Large intestine (tissue), 12 donors: ENCODE measurements at places on chromosomes 12 and 14. TPM values are rescaled to one million over a fixed set of nuclear protein-coding genes. Genes with fewer than 3 reads are reported as not detected.
A peak's percentile ranks its signal among the peaks of the same experiment; 100 is the strongest.

DNA sequence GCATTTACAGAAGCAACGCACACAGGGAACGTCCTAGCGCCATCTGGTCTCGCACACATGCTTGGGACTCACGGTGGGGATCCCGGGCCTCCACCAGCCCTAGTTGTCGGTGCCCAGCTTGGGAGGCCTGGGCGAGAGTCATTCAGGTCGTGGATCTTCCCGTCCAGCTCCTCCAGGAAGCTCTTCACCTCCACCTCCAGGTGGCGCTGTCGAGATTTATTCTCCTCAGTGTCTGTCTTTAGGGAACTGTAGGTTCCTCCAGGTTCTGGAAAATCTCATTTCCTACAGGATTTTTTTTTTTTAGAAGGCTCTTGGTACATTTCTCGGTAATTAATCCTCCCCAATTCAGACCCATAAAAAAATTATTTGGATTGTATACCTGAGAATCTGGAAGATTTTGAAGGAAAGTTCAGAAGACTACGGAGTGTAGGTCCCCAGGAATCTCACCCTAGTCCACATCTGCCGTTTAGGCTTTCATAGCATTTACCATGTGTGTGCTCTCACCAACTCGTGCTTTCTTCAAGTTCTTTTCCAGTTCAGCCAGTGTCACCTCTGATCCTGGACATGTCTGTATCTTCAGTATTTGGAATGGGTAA, 910.0 kb downstream of the TMEM121 start:
- no peaks in the 10 kb centered on the region for H3K27me3 ChIP-seq
- no peaks in the 10 kb centered on the region for H3K4me1 ChIP-seq
- H3K27ac ChIP-seq, result no peak overlapping the region
- no peak overlapping the region for H3K4me3 ChIP-seq

DNA sequence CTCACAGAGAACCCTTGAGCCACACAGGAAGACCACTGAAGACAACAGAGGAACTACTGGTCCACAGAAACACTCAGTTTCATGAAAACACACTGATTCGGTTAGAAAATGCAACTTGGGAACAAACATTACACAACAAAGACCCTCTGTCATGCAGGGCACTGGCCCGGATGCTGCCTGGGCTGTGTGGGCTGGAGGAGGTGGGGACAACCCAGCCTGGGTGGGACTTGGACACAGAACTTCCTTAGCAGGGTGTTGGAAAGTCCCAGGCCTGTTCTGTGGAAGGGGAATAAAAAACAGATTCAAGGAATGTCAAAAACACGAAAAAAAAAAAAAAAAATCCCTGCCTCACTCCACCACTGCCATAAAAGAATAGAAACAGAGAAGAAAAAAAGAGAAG, 181.0 kb downstream of the MON2 start:
- H3K27me3 ChIP-seq, result no peaks in the 10 kb centered on the region
- no peak overlapping the region for H3K4me3 ChIP-seq
- H3K36me3 ChIP-seq, result peaks cover 12% of the 10 kb centered on the region
- no peaks in the 10 kb centered on the region for H3K4me1 ChIP-seq

- no peak overlapping the region for H3K4me3 ChIP-seq
- H3K27me3 ChIP-seq, result peaks cover 3% of the 10 kb centered on the region
- no peak for DNase-seq
- no peak overlapping the region for H3K27ac ChIP-seq
Observed at GRCh38 chr12:111193977-111194702, 174.8 kb downstream of the PHETA1 start.

- H3K27me3 ChIP-seq, result no peaks in the 10 kb centered on the region
- DNase-seq, result peak; percentile 73
- no peaks in the 10 kb centered on the region for H3K4me1 ChIP-seq
- H3K27ac ChIP-seq, result peak overlapping the region; percentile 89
- peak overlapping the region; percentile 94 for H3K4me3 ChIP-seq
Observed at GRCh38 chr14:31419967-31420318, 407 bp downstream of the HEATR5A start.

- no peak for DNase-seq
- H3K36me3 ChIP-seq, result no peaks in the 10 kb centered on the region
- peaks cover 21% of the 10 kb centered on the region for H3K4me1 ChIP-seq
- no peak overlapping the region for H3K27ac ChIP-seq
- no peak overlapping the region for H3K4me3 ChIP-seq
Observed at GRCh38 chr14:69042787-69043444, 63.8 kb upstream of the ACTN1 start.

- DNase-seq, result no peak
- H3K4me3 ChIP-seq, result no peak overlapping the region
- H3K36me3 ChIP-seq, result no peaks in the 10 kb centered on the region
- no peaks in the 10 kb centered on the region for H3K27me3 ChIP-seq
- no peaks in the 10 kb centered on the region for H3K4me1 ChIP-seq
- H3K27ac ChIP-seq, result no peak overlapping the region
Observed at GRCh38 chr12:67852701-67853100, 136.5 kb upstream of the IFNG-AS1 start.

GRCh38 chr14:83101846-83102245, 1568.2 kb upstream of the SEL1L start:
- no peak overlapping the region for H3K4me3 ChIP-seq
- no peaks in the 10 kb centered on the region for H3K36me3 ChIP-seq
- H3K4me1 ChIP-seq, result no peaks in the 10 kb centered on the region
- H3K27me3 ChIP-seq, result no peaks in the 10 kb centered on the region
- no peak for DNase-seq
- no peak overlapping the region for H3K27ac ChIP-seq

- no peaks in the 10 kb centered on the region for H3K36me3 ChIP-seq
- no peak overlapping the region for H3K4me3 ChIP-seq
- no peaks in the 10 kb centered on the region for H3K27me3 ChIP-seq
- no peak overlapping the region for H3K27ac ChIP-seq
Observed at GRCh38 chr12:39795481-39795880, 175.9 kb upstream of the ABCD2 start.

- H3K27ac ChIP-seq, result no peak overlapping the region
- H3K27me3 ChIP-seq, result no peaks in the 10 kb centered on the region
- DNase-seq, result no peak
- no peaks in the 10 kb centered on the region for H3K4me1 ChIP-seq
Observed at GRCh38 chr12:120481022-120481767, 11.6 kb upstream of the SRSF9 start.

DNA sequence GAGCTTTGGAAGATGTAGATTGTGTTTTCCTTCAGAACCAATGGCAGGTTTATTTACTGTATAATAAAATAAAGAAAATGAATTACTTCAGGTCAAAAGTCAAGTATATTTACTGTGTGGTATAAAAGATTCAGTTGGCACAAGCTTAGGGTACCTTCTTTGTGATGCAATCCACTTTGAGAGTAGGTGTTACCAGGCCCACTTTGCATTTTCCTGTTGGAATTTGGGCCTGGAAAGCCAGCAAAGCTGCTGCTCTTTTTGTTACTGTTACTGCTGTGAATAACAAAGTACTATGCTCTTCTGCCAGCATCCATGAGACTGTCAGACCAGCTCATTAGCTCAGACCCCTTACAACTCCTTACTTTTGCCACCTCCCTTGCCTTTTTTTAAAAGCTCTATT, 649.0 kb upstream of the SEL1L start:
- H3K4me1 ChIP-seq, result no peaks in the 10 kb centered on the region
- no peak overlapping the region for H3K4me3 ChIP-seq
- H3K27me3 ChIP-seq, result no peaks in the 10 kb centered on the region
- no peaks in the 10 kb centered on the region for H3K36me3 ChIP-seq
- no peak overlapping the region for H3K27ac ChIP-seq
- DNase-seq, result no peak

DNA sequence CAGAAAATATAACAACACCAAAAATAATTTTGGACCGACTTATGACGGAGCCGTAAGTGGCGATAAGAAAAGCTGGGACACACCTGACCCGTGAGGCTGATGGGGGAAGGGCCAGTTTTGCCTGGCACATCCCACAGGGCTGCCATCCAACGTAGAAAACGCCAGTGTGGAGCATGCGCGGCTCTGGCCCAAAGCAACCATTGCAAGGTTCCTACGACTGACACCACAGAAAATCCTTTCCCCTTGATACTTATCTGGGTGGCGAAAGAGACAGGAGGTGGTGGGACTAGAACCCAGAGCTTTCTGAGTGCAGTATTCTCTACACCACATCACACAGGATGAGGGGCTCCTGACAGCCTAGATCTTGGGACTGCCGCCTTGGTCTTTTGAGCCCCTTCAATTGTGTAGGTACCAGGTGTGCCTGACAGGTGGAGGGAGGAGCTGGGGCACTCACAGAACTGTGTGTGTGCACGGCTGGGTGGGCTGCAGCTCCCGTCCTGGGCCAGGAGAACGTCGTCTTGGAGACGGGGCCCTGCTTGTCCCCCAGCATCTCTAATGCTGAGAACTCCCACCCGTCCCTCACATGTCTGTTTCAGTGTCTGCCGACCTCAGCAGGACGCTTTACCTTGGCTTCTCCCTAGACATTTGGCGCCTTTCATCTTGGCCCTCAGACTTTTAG, 17.4 kb upstream of the CACNA2D4 start:
- peaks cover 9% of the 10 kb centered on the region for H3K4me1 ChIP-seq
- H3K4me3 ChIP-seq, result no peak overlapping the region
- H3K27me3 ChIP-seq, result no peaks in the 10 kb centered on the region

GRCh38 chr14:101404426-101405170, 156.7 kb upstream of the DIO3 start:
- H3K27ac ChIP-seq, result no peak overlapping the region
- H3K36me3 ChIP-seq, result no peaks in the 10 kb centered on the region
- H3K4me1 ChIP-seq, result no peaks in the 10 kb centered on the region
- H3K4me3 ChIP-seq, result no peak overlapping the region
- peaks cover 2% of the 10 kb centered on the region for H3K27me3 ChIP-seq

GRCh38 chr12:26576266-26576665, 256.7 kb downstream of the ITPR2 start:
- H3K4me3 ChIP-seq, result no peak overlapping the region
- peaks cover 3% of the 10 kb centered on the region for H3K4me1 ChIP-seq
- H3K27me3 ChIP-seq, result no peaks in the 10 kb centered on the region
- H3K27ac ChIP-seq, result no peak overlapping the region
- H3K36me3 ChIP-seq, result peaks cover 3% of the 10 kb centered on the region

- H3K4me3 ChIP-seq, result no peak overlapping the region
- no peak overlapping the region for H3K27ac ChIP-seq
- DNase-seq, result peak; percentile 74
- H3K36me3 ChIP-seq, result no peaks in the 10 kb centered on the region
- H3K27me3 ChIP-seq, result no peaks in the 10 kb centered on the region
Observed at GRCh38 chr12:89333564-89334252, 18.6 kb downstream of the DUSP6 start.

- peaks cover 8% of the 10 kb centered on the region for H3K27me3 ChIP-seq
- peaks cover 16% of the 10 kb centered on the region for H3K4me1 ChIP-seq
- H3K36me3 ChIP-seq, result no peaks in the 10 kb centered on the region
- peak; percentile 54 for DNase-seq
- no peak overlapping the region for H3K4me3 ChIP-seq
- H3K27ac ChIP-seq, result no peak overlapping the region
Observed at GRCh38 chr12:65113621-65114035, 7.5 kb downstream of the WIF1 start.

- H3K27me3 ChIP-seq, result no peaks in the 10 kb centered on the region
- H3K27ac ChIP-seq, result no peak overlapping the region
- no peaks in the 10 kb centered on the region for H3K4me1 ChIP-seq
- no peak for DNase-seq
Observed at GRCh38 chr12:104643819-104644669, 187.3 kb downstream of the CHST11 start.

DNA sequence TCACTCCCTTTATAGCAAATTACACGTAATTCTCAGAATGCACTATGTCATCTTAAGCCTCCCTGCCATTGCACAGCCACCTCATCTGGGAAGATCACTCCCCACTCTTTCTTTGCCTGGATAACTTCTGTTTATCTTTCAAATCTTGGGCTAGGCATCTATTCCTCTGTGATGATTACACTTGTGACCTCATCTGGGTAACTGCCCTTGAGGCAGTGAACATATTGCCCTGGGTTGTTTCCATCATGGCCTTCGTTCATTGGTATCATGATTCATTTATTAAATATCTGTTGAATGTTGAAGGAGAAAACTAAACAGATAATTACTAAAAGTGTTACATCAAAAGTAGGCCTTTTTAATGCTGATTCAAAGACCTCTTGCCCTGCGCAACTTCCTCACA, 26.2 kb upstream of the PDE3A start:
- DNase-seq, result no peak
- no peak overlapping the region for H3K27ac ChIP-seq
- H3K4me1 ChIP-seq, result no peaks in the 10 kb centered on the region

- H3K36me3 ChIP-seq, result no peaks in the 10 kb centered on the region
- no peaks in the 10 kb centered on the region for H3K4me1 ChIP-seq
- DNase-seq, result no peak
- H3K4me3 ChIP-seq, result no peak overlapping the region
- no peak overlapping the region for H3K27ac ChIP-seq
Observed at GRCh38 chr12:107152315-107152714, 59.0 kb upstream of the CRY1 start.

GRCh38 chr12:124111006-124111405, 138.0 kb downstream of the ZNF664 start:
- H3K27ac ChIP-seq, result no peak overlapping the region
- H3K4me3 ChIP-seq, result no peak overlapping the region
- no peaks in the 10 kb centered on the region for H3K4me1 ChIP-seq
- DNase-seq, result no peak

- peaks cover 4% of the 10 kb centered on the region for H3K36me3 ChIP-seq
- DNase-seq, result peak; percentile 22
- no peaks in the 10 kb centered on the region for H3K27me3 ChIP-seq
- H3K27ac ChIP-seq, result peak overlapping the region; percentile 100
- H3K4me3 ChIP-seq, result peak overlapping the region; percentile 69
Observed at GRCh38 chr12:57430112-57430930, 522 bp downstream of the R3HDM2 start.

DNA sequence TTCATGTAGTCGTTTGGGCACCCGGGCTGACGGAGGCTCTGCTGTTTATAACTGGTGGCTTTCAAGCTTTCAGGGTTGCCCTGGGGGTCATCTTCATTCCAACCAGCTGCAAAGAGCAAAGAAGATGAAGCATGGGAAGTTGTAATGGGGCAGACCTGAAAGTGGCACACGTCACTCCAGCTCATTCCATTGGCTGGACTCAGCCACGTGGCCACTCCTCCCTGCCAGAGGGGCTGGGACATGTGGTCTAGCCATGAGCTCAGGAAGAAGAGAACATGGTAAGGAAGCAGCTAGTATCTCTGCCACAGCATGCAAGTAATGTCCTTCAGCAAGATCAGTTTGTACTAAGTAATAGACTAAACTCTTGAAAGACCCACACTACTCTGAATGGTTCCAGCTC, 51.7 kb upstream of the FERMT2 start:
- DNase-seq, result no peak
- H3K36me3 ChIP-seq, result no peaks in the 10 kb centered on the region
- no peak overlapping the region for H3K27ac ChIP-seq
- no peaks in the 10 kb centered on the region for H3K4me1 ChIP-seq

- DNase-seq, result no peak
- no peaks in the 10 kb centered on the region for H3K36me3 ChIP-seq
- H3K27ac ChIP-seq, result no peak overlapping the region
- peaks cover 22% of the 10 kb centered on the region for H3K4me1 ChIP-seq
- peak overlapping the region; percentile 64 for H3K4me3 ChIP-seq
- H3K27me3 ChIP-seq, result no peaks in the 10 kb centered on the region
Observed at GRCh38 chr14:105315211-105315721, 718 bp downstream of the PACS2 start.

Gene CFAP73
- 0.34 TPM for polyA plus RNA-seq

Gene NYNRIN
- polyA plus RNA-seq, result 54.4 TPM

Gene MYF6
- 0.21 TPM for polyA plus RNA-seq

Gene ZNF705A
- polyA plus RNA-seq, result 0.07 TPM

Gene KIF5A
- polyA plus RNA-seq, result 12.3 TPM

Gene AMN1
- polyA plus RNA-seq, result 10.7 TPM

Gene GLIPR1L2
- 1.3 TPM for polyA plus RNA-seq

Gene CCDC85C
- 28.5 TPM for polyA plus RNA-seq

Gene YARS2
- 22.9 TPM for polyA plus RNA-seq
